ENCODE measurements at places on chromosomes 7 and 10.

DNA sequence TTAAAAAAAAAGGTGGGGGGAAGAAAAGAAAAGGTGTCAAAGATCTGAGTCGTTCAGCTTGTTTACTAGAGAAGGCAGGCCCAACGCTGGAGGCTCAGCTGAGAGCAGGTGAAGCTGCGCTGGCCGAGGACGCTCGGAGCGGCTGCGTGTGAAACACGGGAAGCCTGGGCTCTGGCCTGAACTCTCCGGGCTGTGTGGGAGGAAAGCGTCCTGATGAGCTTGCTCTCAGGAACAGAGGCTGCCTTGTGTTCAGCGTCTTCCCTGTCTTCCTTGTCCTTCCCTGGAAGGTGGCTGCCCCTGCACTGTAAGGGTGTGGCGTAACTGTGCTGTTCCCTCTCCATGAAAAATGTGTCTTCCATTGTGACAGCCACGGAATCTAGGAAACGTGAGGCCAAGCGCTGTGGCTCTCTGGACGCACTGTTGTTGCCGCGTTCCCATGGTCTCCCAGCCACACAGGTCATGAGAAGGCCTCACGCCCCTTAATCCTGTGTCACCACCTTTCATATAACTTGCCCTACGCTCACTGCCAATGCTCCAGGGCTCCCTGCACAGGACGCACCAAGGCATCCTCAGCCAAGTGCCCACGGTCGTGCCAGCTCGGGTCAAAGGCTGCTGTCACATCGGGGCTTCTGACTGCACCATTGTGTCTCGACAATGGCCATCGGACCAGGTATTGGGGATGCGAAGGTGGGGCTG, 15.8 kb downstream of the IL15RA start:
- DNase-seq: no peak

DNA sequence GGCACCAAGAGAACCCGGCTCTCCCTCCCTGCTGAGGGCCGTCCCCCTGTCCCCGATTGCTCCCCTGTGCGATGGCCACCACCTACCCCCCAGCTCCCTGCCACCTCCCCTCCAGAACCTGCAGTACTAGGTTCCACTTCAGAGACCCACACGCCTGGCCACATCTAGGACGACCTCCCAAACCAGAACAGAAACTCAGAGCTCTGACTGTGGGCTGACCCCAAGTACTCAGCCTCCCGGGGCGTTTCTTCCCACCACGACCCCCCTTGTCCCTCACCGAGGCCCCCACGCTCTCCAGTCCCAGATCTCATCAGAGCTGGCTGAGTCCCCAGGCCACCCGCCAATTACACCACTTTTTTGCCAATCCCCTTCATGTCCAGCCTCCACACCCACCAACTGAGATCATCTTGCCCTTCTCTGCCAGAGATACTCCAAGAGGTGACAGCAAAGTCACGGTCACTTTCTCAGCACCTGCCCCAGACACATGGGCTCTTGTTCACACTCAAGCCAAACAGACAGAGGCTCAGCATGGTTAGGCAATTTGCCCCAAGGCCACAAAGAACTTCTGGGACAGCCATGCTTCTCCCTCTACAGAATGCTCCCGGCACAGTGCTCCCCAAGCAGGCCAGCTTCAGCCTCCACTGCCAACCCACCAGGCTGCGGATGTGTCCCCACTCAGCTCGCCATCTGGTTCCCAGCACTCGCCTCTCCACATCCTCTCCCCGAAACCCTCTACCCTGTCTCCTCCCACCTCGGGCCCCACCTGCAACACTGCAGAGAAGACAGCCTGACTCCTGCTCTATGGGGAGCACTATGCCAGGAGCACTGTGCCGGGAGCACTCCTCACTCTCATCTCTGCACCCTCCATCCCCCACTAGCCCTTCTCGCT, 4.7 kb downstream of the TMEM120A start:
- DNase-seq: no peak

- no peak for DNase-seq
Observed at GRCh38 chr7:2001601-2002442, 230.9 kb downstream of the MAD1L1 start.

GRCh38 chr7:80859272-80859970, 59.4 kb downstream of the SEMA3C start:
- no peak for DNase-seq

DNA sequence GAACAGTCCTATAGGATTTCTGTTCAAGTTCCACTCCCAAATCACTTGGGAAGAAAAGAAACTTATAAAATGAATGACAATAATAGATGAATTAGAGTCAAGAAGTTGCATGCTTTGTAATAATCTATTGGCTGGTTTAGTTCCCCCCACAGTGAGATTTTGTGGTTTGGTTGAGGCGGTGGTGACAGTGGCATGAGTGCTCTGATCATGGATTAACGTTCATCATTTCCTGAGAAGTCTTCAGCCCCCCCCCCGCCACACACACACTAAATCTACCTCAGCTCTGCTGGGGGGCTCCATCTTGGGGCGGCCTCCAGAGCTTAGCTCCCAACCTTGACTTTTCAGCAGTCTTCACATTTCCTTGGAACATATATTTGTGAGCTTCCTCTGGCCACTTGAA, 121.7 kb downstream of the ABCA13 start:
- no peak for DNase-seq
